Fibroblast of skin of right biceps (primary cell): ENCODE measurements at places on chromosomes 5 and 9.

- DNase-seq, result no peak
Measured at GRCh38 chr9:17730899-17731298, 152.0 kb downstream of the SH3GL2 start.

GRCh38 chr5:148425808-148426207 is 42.0 kb downstream of the FBXO38 start:
- DNase-seq, result peak; percentile 0

- DNase-seq, result peak; percentile 67
Measured at GRCh38 chr9:72363908-72364678, 915 bp downstream of the ZFAND5 start.

DNA sequence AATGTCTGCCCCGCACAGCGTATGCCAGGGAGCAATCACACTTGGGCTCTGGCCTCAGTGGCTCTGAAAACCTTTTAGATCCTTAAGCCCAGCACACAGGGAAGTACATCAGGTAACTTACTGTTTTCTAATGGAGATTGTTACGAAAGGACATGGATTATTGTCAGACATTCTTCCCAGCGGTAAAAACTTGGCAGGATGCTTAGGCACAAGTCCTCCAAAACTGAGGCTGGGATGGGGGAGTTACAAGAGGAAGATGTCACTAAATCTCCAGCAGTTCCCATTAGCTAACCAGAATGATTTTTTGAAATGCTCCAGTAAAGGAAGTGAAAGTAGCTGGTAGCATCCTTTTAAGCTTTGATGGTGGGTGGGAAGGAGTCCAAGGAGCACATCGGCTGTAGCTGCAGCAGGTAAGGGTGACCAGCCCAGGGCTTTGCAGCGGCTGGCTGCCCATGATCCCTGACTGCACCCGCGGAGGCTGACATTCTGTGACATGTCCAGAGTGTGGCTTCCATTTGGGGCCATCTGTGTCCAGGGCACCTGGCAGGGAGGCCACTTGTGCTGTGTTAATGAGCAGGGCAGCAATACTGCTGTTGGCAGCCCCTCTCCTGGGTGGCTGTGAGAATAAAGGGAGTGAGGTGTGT is 165.8 kb downstream of the GADD45G start:
- DNase-seq, result no peak

GRCh38 chr5:3852161-3852916 is 256.7 kb downstream of the IRX1 start:
- DNase-seq, result no peak

- DNase-seq, result no peak
Measured at GRCh38 chr5:130115686-130116085, 211.4 kb downstream of the CHSY3 start.

- DNase-seq, result peak; percentile 66
Measured at GRCh38 chr5:58322453-58322852, 137.4 kb downstream of the PLK2 start.
